NCI-H446 (cell line): ENCODE measurements at places on chromosomes 6 and 20.

GRCh38 chr6:146027586-146028251 lies 1.1 kb upstream of the GRM1 start:
- DNase-seq = no peak

DNA sequence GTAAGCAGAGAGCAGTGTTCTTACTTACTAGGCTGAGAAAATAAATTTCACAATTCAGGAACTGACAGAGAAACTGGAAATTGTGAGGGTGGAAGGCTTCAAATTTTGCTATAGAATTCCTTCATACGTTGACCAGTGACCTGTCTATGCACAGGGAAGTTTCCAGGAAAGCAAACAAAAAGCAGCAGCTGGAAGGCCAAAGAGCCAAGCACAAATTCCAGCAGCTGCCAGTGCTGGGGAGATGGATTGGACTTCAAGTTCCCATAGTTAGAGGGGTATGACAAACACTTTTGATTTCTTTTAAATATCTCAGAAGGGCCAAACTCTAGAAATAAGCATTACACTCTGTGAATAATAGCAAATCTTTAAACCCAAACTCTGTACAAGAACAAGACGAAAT lies 299.1 kb upstream of the KCNQ5 start:
- no peak for DNase-seq

DNA sequence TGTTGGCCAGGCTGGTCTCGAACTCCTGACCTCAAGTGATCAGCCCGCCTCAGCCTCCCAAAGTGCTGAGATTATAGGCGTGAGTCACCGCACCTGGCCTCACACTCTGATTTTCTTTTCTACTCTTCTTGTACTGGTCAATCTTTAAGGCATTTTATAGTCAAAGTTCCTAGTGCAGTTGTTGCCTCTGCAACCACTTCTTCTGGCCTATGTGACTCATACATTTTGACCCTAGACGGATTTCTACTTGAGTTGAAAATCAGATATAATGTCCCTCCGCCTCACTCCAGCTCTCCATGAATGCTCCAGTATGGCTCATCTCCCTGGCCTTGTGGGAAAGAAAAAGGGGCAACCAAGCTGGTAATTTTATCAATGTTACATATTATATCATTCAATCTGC lies 42.4 kb downstream of the TNFRSF21 start:
- no peak for DNase-seq

DNA sequence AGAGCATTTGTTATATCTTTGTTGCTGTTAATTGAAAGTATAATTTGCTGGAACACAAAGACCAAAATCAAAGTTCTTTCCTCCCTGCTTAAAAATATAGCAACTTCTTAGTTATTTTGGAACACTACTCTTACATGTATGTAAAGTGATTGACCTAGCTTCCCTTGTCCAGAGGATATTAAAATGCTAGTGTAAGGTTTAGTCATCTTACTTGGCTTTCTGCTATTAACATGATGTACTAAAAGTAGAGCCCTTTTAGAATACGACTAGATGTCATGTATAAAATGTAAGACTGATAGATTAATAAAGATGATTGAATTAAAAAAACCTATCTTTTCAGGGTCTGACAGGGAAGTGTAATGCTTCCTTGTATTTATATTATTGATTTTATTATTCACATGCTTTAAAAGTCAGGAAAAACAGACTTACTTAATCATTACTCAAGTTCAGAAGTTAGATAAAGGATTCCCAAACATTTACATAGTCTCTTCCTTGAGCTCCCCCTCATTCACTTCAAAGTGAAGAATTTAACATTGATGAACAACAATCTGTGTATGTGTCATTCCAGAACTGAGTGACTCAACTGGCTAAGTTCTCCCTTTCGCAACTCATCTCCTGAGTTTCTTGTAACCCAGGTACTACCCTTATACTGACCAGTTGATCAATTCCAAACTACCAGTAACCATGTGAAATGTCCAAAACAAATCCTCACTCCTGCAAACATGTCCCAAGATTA lies 50.9 kb downstream of the BTBD9 start:
- DNase-seq = no peak

- no peak for DNase-seq
Measured at GRCh38 chr6:170261643-170262488, 29.0 kb downstream of the DLL1 start.

- DNase-seq = no peak
Measured at GRCh38 chr20:56953048-56953586, 313.3 kb downstream of the BMP7 start.

DNA sequence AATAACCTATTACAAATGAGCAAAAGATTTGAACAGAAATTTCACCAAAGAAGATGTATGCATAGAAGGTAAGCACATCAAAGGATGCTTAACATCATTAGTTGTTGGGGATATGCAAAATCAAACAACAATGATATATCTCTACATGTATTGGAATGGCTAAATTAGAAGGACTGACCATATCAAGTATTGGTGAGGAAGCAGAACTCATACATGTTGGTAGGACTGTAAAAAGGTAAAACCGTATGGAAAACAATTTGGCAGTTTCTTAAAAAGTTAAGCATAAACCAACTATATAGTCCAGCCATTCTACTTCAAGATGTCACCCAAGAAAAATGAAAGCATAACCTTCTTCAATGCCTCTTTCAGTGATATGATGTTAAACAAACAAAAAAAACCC lies 114.0 kb downstream of the MYB start:
- DNase-seq = no peak

- no peak for DNase-seq
Measured at GRCh38 chr6:107658920-107659865, 164.9 kb downstream of the SCML4 start.

- no peak for DNase-seq
Measured at GRCh38 chr6:139381216-139381865, 6.9 kb upstream of the CITED2 start.

DNA sequence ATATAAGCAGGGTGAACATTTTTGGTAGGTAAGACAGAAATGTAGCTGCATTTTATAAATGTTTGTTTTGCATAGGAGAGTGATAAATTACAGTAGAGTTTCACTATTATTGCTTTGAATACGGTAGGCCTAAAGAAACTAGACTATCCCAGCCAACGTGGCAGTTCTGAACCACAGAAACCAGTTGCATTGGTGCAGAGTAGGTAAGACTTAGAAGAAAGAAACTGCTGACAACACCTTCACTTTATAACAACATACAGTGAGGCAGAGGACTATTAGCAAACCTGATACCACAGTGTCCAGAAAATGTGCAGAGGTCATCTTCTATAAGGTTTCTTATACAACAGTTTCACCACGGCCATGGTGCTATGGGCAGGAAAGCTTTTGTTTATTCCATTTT lies 566.1 kb downstream of the KIF16B start:
- DNase-seq = no peak
